Left colon (tissue), 2 donors: ENCODE measurements at places on chromosomes 4 and X.

- no peak for DNase-seq
Measured at GRCh38 chrX:124208660-124209059, 123.8 kb upstream of the TEX13D start.

DNA sequence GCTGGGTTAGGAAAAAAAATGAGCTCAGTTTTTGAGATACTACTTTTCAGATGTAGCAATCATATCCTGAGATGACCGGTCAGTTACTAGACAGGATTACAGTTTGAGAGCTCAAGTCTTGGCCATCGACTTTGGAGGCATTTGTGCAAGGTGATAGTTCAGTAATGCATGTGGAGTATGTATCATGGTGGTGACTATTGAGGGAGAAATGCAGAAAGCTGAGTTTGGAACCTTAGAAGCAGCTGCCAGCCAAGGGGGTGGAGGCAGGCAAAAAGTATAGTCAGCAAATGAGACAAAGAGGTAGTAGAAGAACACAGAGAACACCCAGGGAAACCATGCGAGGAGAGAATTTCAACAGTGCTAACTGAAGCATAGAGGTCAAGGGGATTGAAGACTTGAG, 48.7 kb upstream of the SLC4A4 start:
- no peak for DNase-seq

GRCh38 chrX:24216827-24217226, 67.3 kb downstream of the ZFX start:
- DNase-seq, result no peak

DNA sequence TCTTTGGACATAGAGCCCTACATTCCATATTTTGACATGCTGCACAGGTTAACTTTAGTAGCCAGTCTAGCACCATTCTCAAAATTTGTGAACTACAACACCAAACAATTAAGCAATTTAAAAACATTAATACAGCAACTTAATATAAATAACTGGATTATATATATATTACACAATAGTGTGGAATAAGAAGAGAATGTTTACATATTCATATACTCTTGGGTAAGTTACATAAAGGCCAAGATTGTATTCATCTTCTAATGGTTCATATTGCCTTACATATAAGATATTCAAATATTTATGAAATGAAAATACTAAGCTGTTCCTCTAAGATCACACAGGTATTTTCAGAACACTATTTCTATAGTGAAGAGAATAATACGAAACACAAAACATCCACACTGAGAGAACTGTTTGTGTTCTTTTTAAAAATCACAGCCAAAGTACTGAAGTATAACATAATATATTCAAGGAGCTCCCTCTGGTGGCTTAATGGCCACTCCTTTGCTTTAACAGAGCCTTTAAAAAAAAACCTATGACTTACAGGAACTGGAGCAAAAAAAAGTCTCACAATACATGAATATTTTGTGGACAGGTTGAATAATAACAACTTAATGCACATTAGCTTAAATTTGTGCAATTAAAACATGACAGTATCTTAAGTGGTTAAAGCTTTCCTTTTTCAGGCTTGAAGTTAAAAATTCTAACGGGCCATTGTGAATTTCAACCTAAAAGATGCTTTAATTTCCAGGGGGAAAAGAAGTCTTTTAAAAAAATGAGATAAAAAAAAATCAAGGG, 46.2 kb downstream of the NEK1 start:
- no peak for DNase-seq

- DNase-seq, result no peak
Measured at GRCh38 chr4:8120501-8120900, 38.1 kb downstream of the ABLIM2 start.

- DNase-seq, result no peak
Measured at GRCh38 chr4:89161841-89162240, 50.5 kb downstream of the TIGD2 start.

DNA sequence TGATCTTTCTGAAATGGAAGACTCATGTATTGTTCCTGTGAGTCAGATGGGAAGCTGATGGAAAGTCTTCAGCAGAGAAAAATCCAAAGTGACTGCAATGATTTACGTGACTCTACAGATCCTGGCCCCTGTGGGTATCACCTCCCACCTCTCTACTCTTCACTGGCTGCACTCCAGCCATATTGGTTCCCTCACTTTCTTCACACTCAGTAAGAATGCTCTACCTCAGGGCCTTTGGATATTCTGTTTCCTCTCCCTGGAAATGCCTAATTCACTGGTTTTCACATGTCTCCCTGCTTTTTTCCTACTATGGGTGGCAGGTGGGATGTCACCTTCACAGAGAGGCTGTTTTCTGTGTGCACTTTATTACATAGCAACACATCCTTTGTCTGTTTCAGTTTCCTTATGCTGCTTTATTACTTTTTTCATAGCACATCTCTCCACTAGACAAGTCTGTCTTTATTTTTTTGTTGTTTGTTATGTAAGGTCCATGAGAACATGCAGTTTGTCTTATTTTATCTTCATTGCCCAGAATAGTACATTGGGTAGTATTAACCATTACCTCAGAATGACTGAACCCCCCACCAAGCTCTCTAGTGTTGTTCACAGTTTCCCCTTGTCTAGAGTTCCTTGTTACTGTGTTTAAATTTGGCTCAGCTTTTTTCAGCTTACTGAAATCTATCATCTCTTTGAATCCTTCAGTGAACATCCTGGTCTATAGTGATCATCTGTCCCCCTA, 57.6 kb upstream of the CLNK start:
- no peak for DNase-seq

- DNase-seq, result peak; percentile 30
Measured at GRCh38 chr4:38872620-38873019, 5.0 kb downstream of the FAM114A1 start.

GRCh38 chr4:39291686-39292085, 74.5 kb downstream of the RFC1 start:
- no peak for DNase-seq

DNA sequence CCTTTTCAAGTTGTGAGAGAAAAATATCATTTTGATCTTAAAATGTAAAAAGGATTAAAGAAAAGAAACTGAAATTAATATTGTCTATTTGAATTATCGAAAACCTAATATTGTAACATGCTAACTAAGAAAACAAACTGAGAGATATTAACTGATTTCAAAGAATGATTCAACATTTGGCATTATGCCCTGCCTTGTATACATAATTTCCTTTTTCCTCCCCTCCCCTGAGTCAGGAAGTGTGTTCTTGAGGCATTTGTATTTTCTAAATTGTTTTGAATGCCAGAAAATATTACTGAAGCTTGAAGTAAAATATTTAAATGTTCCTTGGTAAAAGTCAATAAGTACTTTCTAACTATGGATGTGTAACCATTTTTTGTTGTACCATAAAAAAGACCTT, 49.4 kb downstream of the RPS6KA3 start:
- no peak for DNase-seq

GRCh38 chrX:9163214-9163709, 129.3 kb upstream of the FAM9B start:
- DNase-seq, result no peak

- DNase-seq, result no peak
Measured at GRCh38 chr4:83855044-83855443, 319.1 kb downstream of the GPAT3 start.

DNA sequence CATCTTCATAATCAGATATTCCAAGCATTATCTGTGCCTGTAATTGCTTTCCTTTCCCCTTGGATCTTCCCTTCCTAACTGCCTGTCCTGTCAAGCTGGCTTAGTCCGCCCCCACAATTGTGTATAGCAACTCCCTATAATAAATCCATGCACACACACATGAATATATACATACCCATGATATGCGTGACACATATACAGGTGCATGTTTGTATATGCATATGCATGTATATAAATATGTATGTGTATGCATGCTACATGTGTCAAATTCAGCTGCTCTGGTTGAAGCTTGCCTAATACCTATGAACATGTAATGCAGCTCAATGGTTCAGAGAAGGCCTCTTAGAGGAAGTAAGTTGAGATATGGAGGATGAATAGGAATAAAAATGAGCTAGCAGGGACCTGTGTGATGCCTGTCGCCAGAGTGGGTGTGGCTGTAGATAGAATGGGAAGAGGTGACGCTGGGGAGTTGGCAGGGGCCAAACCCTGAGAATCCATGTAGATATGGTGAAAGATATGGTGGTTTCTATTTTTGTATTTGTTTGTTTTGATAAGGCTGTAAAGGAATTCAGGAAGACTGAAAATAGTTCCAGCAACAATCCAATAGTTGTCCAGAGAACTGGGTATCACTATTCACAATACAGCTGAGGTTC, 595.0 kb upstream of the BOD1L1 start:
- DNase-seq, result no peak

GRCh38 chr4:141524116-141524515, 112.3 kb upstream of the IL15 start:
- no peak for DNase-seq

- DNase-seq, result no peak
Measured at GRCh38 chr4:29983890-29984289, 736.3 kb upstream of the PCDH7 start.

DNA sequence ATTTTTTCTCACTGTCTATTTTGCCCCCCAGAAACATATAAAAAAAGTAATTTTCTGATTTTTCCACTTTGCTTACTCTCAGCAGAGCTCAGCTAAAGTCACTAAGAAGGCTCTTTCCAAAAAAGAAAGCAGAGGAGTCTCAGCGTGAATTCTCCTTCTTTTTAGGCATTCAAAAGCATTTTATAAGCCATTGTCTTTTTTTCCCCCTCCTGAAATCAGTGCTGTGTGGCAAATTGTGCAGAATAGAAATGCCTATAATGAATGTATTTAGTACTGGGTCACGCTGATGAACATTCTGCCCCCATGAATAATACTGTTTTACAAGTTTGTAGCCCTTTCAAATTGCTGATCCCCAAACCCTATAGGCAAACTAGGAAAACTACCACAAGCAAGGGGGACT, 1.6 kb upstream of the PCDH18 start:
- no peak for DNase-seq

GRCh38 chr4:6471307-6472007, 957 bp downstream of the PPP2R2C start:
- DNase-seq, result no peak

DNA sequence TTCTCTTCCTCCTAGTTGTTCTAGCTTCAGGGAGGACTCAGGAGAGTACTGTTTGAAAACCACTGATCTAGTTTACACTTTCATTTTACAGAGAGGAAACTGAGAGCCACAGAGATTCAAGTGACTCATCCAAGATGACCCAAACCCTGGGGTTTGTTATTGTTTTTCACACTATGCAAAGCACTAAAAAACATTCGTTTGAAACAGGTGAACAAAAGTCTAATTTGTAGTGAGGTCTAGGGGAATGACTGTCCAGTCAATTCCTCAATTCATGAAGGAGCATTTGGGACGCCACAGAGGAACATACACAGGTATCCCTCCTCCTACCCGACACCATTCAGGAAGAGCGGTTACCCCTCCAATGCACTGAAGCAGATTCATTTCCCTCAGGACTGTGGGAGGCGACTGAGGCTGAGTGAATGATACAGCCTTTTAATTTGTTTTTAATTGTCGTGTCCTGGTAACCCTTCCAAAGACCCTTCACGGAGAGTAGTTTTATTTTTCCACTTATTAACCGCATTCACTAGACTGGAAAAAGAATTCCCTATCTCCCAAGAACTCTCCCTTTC, 30.3 kb downstream of the TLR10 start:
- DNase-seq, result no peak

- no peak for DNase-seq
Measured at GRCh38 chrX:16005917-16006316, 117.4 kb upstream of the GRPR start.

DNA sequence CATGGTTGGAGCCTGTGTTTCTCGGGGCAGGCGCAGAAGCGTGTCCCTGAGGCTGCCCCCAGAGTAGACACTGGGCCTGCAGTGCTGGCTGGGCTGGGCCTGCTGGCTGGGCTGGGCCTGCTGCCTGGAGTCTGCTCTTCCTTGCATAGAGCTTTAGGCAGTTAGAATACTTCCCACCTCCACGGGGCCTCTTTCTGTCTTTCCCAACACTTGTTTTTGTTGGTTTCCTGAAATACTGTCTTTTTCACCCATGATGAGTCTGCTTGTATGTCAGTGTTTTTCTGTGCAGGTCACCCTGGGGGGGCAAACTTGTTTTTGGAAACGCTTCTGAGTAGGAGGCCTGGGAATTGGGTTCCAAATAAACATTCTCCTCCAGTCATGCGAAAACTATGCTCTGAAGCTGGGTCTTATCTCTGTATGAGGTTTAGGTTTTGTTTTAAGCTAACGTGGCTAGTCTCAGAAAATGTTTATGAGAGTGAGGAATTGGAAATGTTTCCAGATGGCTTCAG, 32.2 kb downstream of the TRMT44 start:
- DNase-seq, result no peak

DNA sequence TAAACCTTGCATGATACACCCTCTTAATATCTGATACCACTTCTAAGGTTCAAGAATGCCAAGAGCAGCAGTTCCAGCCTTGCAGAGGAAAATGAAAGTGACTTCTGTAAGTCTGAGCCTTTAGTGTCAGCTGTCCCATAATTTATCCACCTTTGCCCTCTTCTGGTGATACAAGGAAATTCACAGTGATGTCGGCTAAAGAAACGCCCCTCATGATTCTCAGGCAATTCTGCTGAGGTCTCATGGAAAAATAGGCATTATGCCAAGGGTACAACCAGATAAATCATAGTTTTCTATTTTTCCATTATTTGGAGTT, 172.2 kb upstream of the CXCL13 start:
- no peak for DNase-seq

DNA sequence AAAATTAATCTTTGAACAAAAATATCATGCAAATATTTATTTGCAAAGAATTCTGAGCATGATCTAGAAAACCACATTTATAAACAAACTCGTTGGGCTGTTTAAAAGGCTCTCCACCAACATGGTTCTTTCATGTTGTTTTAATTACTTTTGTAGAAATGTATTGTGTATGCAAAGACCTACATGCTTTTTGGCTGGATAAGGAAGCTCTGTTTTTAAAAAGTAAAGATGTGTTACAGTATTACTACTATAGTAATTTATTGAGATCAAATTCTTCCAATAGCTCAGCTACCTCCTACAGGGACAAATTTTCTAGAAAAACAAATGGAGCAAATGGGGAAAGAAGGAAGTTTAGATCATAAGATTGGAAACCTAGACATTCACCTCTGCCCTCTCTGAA, 177.5 kb upstream of the TTC29 start:
- no peak for DNase-seq

DNA sequence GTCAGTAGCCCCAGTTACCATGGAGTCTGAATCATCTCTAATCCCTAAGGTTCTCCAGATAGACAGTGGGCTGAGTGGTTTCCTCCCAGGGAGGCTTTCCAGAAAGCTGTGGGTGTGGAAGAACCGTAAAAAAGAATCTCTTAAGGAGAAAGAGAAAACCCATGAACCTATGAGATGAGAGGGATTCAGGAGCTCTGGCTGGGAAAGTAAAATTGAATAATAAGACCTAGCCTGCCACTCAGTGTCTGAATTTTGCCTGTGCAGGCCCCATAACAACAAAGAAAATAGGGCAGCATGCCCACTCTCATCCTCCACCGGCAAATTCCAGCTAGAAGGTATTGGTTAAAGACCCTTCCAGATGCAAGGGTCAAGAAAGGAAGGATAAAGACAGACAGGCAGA, 16.9 kb downstream of the AWAT2 start:
- DNase-seq, result no peak

DNA sequence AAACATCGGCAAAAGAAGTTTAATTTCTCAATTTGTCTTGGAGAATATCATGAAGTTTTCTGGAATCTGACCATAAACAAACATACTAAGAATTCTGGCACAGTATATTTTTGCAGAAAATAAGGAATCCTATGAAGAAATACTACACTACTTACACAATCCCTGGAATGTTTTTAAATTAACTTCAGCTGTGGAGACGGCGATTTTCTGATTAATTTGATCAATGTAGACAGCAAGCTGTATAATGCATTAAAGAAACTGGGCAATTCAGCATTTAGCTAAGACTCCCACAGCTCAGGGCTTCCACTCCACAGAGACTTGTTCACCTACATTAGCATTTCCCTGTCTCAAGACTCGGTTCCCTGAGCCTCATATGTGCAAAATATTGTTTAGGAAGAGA, 12.2 kb downstream of the EGFL6 start:
- no peak for DNase-seq
